ENCODE measurements at places on chromosomes 7 and 10. TPM values are rescaled to one million over a fixed set of nuclear protein-coding genes. Genes with fewer than 3 reads are reported as not detected.

The PKD2L1 gene
- total RNA-seq, result not detected

The SPDYE16 gene
- total RNA-seq, result not detected

The TCAF2 gene
- total RNA-seq, result 9.0 TPM

The LUC7L2 gene
- total RNA-seq, result 39.7 TPM

The SEMA3D gene
- total RNA-seq, result 5.9 TPM

The AGAP9 gene
- total RNA-seq, result 2.7 TPM

The ZP3 gene
- 3.8 TPM for total RNA-seq

The PTPN20 gene
- total RNA-seq, result 11.5 TPM

The CLDN4 gene
- 164 TPM for total RNA-seq

The ABCC2 gene
- 3.8 TPM for total RNA-seq

The NUDT13 gene
- total RNA-seq, result 1.6 TPM

The CDK14 gene
- total RNA-seq, result 3.7 TPM

The MAGI2 gene
- 2.6 TPM for total RNA-seq

The SMC3 gene
- 25.6 TPM for total RNA-seq

The ASZ1 gene
- not detected for total RNA-seq

The NPSR1 gene
- total RNA-seq, result not detected

The RBM28 gene
- total RNA-seq, result 19.9 TPM

The C7orf33 gene
- not detected for total RNA-seq

The PHKG1 gene
- total RNA-seq, result 3.5 TPM

The TMEM270 gene
- total RNA-seq, result not detected

The TNKS2 gene
- total RNA-seq, result 69.4 TPM

The MSMB gene
- 104 TPM for total RNA-seq

The NRG3 gene
- 1.4 TPM for total RNA-seq

The BLNK gene
- total RNA-seq, result 4.7 TPM

The HOXA5 gene
- total RNA-seq, result 4.7 TPM

The WDR86 gene
- total RNA-seq, result 1.4 TPM

The MBLAC1 gene
- 2.6 TPM for total RNA-seq

The MAT1A gene
- total RNA-seq, result 3.3 TPM
